Pons (tissue), 1 donor: ENCODE measurements at places on chromosomes 5 and 9.

GRCh38 chr9:129282731-129283211 lies 104.7 kb upstream of the IER5L start:
- no peak for DNase-seq

DNA sequence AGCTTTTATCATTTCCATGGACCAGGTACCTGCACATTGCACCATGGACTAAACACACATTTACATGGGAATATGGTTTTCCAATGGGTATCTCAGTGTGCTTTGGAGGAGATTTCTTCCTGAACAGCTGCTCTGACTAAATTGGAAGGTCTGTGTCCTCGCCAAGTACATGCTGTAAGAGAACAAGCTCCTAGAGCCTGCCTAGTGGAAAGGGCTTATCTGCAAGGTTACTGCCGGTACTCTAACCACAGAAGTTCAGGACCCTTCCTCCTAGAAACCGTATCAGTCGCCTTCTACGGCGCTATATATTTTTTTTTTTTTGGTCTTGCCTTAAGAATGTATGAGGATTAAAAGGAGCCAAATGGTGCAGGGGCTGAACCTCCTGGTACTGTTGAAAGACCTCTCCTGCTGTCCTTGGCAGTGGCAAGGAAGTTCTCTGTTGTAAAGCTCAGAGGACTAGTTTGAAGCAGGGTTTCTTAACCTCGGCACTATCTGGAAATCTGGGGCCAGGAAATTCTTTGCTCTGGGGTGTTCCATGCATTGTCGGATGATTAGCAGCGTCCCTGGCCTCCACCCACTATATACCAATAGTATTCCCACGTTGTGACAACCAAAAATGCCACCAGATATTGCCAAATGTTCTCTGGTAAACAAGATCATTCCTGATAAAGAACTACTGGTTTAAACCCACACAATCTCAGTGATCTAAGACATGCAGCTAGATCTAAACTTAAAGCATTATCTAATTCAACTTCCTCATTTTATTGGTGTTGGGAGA lies 107.4 kb downstream of the FBXO38 start:
- DNase-seq = no peak

DNA sequence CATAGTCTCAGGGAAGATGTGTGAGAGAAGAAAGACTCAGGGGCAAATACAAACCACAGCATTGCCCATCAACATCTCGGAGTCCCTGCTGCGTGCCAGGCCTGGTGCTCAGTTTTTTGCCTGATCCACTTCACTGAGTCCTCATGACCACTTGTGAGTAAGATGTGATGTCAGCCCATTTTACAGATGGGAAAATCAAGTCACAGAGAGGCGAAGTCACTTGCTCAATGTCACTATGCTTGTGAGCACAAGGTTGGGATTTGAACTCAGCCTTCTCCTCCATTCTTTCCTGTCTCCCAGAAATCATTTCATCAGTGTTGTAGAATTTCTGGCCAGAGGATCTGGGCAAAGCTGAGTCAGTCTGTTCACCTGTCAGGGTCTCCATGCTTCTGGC lies 34.6 kb upstream of the PSD2 start:
- no peak for DNase-seq

DNA sequence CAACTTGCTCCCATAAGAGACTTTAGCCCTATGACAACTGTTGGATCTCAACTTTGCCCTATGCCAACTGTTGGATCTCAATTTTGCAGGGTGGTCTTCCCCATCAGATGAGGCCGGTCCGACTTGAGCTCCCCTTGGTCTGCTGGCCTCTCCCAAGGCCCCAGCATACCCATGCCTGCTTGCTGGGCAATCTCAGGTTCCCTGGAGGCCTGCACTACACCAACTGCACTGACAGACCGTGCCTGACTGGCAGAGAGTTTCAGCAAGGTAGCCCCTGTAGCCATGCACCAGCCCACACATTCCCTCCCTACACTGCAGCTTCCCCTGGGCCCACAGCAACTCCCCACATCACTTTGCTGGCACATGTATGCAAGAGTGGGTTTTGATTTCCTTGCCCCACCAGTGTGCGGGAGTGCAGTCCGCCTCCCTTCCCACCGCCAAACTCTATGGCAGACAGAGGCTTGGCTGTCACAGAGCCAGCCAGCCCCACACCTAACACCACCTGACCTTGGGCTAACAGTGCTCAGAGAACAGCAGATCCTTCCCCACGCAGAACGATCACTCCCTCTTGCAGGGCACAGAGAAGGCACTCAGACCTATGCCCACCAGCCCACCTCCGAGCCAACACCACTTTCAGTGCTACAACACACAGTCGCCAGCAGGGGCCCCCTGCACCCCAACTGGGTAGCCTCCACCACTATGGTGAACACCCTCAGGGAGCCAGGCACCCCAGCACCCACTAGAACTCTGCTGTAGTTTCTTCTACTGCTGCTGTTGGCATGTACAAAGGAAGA lies 279.9 kb upstream of the COX7C start:
- no peak for DNase-seq

DNA sequence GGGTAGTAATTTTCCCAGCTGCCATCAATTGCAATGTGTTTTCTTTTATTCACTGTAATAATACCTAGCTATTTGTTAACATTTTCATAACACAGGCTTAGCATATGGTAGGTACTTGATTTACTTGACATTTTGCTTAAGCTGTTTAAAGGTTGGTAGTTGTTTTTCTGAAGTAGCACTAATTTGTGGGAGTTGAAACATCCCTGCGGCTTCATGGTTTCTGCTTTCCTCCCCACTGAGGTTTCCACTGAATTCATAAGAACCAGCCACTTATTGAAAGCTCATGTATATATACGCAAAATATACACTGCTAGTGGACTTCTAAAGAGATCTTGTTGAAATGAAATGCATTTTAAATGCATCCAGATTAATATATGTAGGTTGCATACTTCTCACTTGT lies 559.9 kb downstream of the TLE4 start:
- no peak for DNase-seq

DNA sequence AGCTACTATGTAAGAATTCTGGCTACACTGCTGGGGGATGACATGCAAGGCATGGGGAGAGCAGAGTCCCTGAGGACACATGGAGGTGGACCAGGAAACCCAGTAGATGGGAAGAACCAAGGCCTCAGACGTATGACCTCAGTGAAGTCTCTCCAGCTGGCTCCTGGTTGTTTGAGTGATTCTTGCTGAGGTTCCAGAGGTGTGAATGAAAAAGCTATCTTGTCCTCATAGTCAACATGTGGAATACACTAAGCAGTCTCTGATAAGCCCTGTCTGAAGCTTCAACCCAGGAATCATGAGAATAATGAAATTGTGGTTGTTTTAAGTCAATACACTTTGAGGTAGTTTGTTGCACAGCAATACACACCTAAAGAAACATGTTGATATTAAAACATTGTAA lies 78.0 kb downstream of the GABRA6 start:
- DNase-seq = no peak

DNA sequence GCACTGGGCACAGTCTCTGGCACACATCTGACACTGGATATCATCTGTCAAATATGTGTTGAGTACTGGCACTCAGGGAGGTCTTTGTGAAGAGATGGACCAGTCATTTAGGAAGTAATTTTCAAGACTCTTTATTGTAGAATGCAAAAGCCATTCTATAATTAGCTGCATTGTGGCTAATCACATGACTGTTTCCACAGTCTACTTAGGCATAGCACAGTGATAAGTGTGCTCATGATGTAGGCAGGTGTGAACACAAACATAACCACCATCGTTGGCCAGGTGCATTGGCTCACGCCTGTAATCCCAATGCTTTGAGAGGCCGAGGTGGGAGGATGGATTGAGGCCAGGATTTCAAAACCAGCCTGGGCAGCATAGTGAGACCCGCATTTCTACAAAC lies 62.2 kb downstream of the CFAP77 start:
- DNase-seq = no peak

- DNase-seq = no peak
Observed at GRCh38 chr9:113567361-113568080, 104.0 kb downstream of the RGS3 start.

DNA sequence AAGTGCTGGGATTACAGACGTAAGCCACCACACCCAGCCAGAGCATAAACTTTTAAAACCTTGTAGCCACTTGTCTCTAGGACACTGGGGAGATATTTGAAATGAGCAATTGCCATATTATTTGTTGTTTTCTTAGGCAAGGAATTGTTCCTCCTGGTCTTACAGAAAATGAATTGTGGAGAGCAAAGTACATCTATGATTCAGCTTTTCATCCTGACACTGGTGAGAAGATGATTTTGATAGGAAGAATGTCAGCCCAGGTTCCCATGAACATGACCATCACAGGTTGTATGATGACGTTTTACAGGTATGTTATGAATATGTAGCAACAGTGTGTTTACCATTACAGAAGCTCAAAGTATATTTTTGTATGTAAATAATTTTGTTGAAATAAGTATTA lies 30.5 kb downstream of the SFXN1 start:
- no peak for DNase-seq

DNA sequence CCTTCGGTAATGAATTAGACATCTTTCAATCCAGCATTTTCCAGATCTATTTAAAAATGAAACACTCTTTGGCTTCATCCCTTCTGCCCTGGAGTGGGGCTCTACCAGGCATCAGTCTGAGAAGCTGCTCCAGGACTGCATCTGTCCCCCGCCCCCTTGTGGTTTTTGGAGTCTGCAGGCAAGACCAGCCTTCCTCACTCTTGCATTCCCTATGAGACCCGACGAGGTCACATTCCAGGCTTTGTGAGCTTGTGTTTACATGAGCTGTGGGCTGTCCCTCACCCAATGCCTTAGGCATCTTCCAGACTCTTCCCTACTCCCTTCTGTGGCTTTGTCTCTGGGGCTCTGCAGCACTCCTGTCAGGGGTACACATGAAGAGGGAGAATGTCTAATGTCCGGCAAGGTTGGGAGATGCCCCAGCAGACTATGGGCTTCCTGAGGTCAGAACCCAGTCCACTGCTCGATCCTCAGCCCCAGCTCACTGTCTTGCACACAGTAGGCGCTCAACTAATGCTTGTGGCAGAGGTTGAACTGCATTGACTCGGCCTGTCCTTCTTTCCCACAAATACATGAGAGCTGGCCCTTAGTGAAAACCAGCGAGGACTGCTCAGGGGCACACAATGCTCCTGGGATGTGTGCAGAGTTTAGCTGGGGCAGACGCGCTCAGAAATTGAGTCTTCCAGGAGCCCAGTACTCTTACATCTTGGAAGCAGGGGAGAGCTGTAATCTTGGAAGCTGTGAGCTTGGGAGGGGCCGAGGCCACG lies 11.7 kb upstream of the GADD45G start:
- no peak for DNase-seq

DNA sequence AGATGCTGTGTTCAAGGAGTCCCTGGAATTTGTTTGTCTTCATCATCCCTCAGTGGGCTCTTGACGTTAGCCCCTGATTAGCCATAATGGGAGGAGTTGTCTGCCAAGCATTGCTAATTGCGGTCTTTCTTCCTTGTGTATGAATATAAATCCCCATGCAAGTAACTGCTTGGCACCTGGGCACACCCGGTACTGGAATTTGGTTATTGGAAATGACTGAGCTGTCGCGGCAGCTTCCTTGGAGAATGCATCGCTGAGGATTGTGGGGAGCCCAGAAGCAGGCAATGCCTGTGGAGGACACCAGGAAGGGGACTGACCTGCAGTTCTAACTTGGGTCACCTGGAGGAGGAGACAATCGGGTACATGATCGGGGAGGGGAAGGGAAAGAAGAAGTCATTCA lies 53.3 kb upstream of the CTSL start:
- DNase-seq = no peak

DNA sequence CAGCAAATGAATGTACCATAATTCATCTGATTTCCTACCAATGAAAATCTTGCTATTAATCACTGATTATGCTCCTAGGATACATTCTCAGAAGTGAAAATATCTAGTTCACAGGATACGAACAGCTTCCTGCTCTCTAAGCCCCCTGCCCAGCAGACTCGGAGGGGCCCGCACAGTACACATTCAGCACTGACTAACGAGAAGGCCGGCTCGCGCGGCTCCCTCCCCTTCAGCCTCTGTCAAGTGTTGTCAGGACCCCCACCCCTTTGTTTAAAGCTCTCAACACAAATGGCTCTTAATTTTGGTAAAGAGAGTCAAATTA lies 82.0 kb downstream of the PRRT1B start:
- DNase-seq = no peak

GRCh38 chr5:145958436-145958835 lies 22.1 kb downstream of the SH3RF2 start:
- DNase-seq = no peak

DNA sequence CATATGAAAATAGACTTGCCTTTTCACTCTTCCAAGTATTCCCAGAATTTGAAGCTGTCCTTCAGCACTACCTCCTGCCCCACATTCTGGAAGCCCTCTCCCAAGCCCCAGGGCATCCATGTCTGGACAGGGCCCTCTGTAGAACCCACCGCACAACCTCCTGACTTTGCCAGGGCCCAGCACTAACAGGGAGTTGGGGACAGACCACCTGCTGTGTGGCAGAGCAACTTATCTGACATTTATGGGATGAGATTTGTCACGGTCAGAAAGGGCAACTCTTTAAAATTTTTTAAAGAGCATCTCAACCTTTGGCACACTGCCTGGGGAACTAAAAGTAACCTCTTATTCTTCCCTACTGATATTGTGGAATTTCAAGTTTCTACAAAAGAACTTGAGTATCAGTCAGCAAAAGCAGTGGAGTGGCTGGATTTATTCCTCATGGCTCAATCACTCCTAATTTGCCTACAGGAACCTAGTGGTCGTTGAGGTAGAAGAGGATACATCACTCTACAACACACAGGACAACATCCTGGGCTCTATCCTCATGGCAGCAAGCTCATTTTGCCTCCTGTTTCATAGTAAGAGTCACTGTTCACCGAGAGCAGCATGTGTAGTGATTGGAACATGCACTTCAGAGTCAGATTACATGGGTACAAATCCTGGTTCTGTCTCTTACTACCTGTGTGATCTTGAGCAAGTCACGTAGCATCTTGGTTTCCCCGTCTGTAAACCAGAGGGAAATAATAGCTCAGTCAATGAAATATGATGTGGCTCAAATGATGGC lies 285.3 kb downstream of the ENC1 start:
- DNase-seq = no peak
